ENCODE measurements at places on chromosomes 13 and 19.

GRCh38 chr19:50510700-50511068 lies 307 bp downstream of the JOSD2 start:
- no peak for DNase-seq

- DNase-seq: peak; percentile 46
Observed at GRCh38 chr19:10021863-10022262, 8.6 kb downstream of the RDH8 start.

GRCh38 chr13:102773441-102774213 lies at the start of gene TEX30:
Gene TEX30 (minus strand): TSS chr13:102773786. CDS start chr13:102770026, 3,760 bp downstream.
- peak; percentile 88 for DNase-seq

DNA sequence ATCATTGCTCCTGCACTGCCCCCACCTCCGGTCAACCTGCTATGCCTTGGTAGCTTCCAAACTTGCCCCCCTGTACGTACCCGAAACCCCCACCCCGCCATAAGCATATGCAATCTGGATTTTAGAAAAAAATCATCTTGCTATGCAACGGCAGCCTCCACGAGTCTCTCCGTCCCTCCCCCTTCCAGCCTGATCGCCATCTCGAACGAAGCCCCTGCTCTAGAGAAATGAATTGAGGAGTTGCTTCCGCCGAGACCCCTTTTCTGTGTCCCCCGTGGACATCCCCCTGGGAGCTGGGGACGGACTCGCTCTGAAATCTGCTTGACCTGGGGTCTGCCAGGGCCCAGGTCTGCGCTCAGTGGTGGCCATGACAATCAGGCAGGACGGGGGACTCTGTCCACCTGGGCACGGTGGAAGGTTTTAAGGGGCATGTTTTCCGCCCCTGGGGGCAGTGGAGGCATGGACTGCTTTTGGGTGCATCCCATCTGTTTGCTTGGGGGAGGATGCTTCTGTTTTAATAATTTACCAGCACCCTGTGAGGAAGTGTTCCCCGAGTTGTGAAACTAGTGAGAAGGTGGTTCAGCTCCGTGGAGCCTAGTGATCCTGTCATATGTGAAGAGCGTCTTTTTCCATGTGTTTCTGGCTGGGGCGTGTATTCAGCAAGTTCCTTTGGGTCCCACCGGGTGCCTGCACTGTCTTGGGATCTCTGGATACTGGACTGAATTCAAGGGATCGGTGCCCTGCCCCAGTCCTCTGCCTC lies 1.0 kb downstream of the KDM4B start:
- DNase-seq: peak; percentile 13

- DNase-seq: no peak
Observed at GRCh38 chr13:39601636-39602035, 1.4 kb downstream of the LHFPL6 start.

- no peak for DNase-seq
Observed at GRCh38 chr13:22061371-22061805, 390.5 kb downstream of the FGF9 start.

DNA sequence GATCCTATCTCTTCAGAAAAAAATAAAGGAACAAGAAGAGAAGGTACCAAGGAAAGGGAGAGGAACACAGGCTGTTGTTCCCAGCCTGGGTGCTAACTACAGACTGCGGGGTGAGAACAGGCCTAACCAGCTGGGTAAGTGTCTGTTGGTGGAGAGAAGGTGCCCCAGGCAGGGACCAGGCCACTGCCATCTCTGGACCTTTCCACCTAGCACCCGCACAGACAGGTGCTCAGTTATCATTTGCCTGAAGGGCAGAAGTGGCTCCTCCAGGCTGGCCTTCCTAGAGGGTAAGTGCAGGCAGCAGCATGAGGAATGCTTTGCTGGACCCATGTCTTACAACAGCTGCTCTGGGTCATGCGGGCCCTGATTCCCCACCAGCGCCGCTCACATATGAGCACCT lies 10.1 kb downstream of the DNMT1 start:
- DNase-seq: no peak

- DNase-seq: peak; percentile 28
Observed at GRCh38 chr19:708154-709143, at the start of gene PALM. Gene PALM (plus strand): TSS chr19:708935. CDS start chr19:709147, 212 bp downstream.

DNA sequence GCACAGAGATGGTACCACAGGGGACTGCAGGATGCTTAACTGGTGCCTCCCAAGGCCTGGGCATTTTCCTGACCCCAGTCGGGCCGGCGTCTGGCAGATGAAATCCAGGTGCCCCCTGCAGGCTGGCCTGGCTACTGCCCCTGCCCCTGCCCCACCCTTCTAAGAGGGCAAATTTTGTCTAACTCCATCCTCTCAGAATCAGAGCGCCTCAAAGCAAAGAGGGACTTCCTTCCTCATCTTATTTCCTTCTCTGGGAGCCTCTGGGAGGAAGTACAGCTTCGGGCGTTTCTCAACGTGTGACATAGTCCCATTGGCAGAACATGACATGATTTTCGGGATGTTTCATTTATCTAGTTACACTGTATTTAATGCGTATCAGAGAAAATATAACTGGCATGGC lies 2.7 kb downstream of the PRKACA start:
- no peak for DNase-seq

DNA sequence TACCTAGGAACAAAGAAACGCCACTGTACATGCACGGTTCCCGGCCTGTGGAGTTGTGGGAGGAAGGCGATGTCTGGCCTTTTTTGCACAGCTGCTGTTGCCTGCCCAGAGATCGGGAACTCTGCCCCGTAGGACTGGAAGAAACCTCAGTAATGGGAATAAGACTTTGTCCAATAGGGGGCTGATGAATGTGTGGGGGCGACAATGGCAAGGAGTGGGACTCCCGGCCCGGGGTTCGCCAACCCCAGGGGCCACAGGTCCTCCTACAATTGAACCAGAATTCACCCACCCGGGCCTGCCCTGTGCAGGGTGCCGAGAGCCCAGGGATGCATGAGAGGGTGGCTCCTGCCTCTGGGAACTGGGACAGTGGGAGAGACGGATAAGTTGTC lies 2.0 kb upstream of the CEBPA start:
- no peak for DNase-seq

DNA sequence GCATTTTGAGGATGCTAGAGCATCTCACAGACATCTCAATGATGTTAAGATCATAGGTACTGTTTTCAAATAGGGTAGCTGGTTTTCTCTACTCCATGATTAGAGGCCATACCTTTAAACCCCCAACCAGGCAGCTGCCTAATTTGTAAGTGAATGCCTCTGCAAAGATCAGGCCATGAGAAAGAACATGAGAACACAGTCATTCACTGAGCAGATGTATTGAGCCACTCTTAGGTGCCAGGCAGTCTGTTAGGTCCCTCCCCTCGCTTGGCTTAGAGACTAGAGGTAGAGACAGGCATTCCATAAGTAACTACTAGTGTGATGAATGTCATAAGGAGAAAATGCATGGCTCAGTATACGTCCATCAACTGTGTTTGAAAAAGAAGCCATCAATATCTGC lies 410.0 kb downstream of the FGF9 start:
- no peak for DNase-seq

GRCh38 chr13:36875431-36875830 lies 44.6 kb downstream of the SMAD9 start:
- no peak for DNase-seq

- DNase-seq: no peak
Observed at GRCh38 chr19:1035998-1036621, 3.8 kb upstream of the ABCA7 start.

DNA sequence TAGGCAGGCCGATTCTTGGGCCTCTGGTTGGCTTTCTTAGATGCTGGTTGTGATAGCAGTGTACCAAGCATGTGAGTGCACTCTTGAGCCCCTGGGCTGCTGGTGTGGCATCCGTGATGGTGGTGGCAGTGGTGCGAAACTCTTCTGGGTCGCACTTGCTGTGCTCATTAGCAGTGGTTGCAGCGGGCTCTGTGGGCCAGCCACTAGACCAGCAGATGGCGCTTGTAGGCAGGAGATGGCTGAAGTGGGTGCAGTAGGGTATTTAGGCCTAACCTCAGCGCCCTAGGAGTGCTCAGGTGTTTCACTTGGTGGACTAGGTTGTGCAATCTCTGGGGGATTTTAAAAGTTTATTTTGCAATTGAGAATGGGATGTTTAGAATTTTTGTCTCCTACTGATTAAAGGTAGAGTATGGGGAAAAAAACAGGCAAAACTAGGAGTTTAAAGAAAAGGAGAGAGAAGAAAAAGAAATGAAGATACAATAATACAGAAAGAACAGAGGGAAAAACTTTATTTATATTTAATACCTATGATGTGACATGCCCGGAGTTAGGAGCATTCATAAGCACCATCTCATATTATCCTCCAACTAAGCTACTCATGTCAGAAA lies 4.3 kb upstream of the ZNF17 start:
- DNase-seq: peak; percentile 41

- DNase-seq: no peak
Observed at GRCh38 chr19:5356918-5357317, 16.3 kb upstream of the PTPRS start.

DNA sequence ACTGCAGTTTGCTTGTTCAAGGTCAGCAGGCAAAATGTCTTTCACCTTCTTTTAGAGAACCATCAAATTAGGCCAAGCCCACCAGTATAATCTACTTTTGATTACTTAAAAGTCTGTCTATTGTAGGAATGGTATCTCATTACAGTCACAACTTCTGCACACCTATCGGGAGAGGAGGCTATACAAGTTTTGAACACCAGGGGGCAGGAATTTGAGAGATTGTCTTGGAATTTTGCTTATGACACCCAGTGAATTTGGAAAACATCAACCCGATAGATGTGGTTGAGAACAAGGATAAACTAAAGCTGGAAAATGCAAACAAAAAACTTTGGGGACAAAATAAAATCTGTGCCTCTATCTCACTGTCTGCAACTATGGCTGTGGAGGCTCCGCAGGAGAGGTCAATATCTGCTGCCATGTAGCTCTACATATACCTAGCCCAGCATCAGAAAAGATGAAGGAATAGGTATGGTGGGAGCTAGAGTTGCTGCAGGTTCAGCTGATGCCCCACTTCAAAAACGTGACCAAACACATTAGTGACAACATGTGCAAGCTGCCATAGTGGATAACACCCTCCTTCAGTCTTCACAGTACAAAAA lies 1299.2 kb upstream of the SPRY2 start:
- peak; percentile 0 for DNase-seq

All from fibroblast of skin of back (primary cell).